Activated CD8-positive, alpha-beta memory T cell treated with anti-CD3 and anti-CD28 coated beads, Interleukin-2, amount 10 ng/mL, durations not matched to agents 7 days and 5 days (primary cell): ENCODE measurements at places on chromosomes 16 and 17. TPM values are rescaled to one million over a fixed set of nuclear protein-coding genes. Genes with fewer than 3 reads are reported as not detected.

The VMO1 gene
- 0.37 TPM for total RNA-seq

The PEMT gene
- 18.6 TPM for total RNA-seq

The PRR11 gene
- 65.4 TPM for total RNA-seq

The GRIN2A gene
- not detected for total RNA-seq

The GSE1 gene
- 55.1 TPM for total RNA-seq

The CFAP52 gene
- not detected for total RNA-seq

The TEKT5 gene
- total RNA-seq: not detected

The TSNAXIP1 gene
- total RNA-seq: 0.45 TPM

The TBKBP1 gene
- total RNA-seq: 3.0 TPM
